ENCODE measurements at places on chromosomes 12 and 14.

- no peak for DNase-seq
These were observed 20.0 kb upstream of the DNAH10 start for GRCh38 chr12:123741937-123742572.

DNA sequence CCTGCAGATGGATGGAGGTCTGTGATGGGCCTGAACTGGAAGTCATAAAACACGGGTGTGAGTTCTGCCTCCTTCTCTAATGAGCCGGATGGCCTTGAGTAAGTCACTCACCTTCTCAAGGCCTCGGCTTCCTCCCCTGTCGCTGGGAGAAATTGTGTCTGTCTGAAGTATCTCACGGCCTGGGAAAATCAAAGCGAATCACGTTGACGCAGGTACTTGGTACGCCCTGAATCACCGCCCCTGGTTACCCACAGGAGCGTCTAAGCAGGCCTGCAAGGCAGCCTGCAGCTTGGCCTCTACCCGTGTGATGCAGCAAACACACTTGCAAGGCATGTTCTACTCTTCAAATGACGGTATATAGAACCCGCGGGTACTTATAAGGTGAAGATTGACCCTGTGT lies 28.1 kb upstream of the CD9 start:
- DNase-seq = no peak

DNA sequence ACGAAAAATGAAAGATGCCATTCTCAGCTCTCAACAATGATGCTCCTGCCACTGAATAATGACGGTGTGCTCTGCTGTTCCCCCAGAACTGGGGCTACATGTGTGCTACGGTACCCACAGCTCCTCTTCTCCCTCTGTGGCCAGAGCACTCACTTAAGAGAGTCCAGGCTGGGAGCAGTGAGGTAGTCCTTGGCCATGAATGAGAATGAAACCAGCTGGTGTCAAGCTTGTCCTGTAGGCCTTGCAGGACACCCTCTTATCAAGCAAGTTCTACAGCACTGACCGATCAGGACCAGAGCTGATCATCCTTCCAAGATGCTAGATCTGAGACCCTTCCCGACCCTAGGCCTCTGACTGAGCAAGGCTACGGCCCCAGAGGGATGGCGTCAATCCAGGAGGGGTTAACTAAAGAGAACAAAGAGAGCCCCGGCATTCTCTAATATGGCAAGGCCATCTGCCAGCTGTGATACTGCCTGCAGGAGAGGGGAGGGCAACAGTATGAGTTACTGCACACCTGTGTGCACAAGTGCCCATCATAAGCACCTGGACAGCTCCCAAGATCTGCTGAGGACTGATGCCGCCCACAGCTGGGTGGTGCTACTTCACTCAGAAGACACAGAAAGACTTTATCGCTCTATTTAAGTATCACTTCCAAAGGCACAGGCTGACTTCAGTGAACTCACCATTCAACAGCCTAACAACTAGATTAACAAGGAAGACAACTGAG lies 30.5 kb downstream of the APPL2 start:
- no peak for DNase-seq

- no peak for DNase-seq
These were observed 4.6 kb downstream of the ZC3H10 start for GRCh38 chr12:56122637-56123036.

- no peak for DNase-seq
These were observed 18.4 kb downstream of the CMKLR1 start for GRCh38 chr12:108320507-108321293.

- DNase-seq = no peak
These were observed 15.9 kb downstream of the ZFYVE21 start for GRCh38 chr14:103731481-103731880.

- no peak for DNase-seq
These were observed 56.0 kb downstream of the MDGA2 start for GRCh38 chr14:47619392-47619791.

- DNase-seq = no peak
These were observed 924.3 kb downstream of the BCL11B start for GRCh38 chr14:98347686-98348085.

- DNase-seq = no peak
These were observed 39.9 kb upstream of the PTHLH start for GRCh38 chr12:28012333-28012918.

- DNase-seq = no peak
These were observed 35.3 kb upstream of the RTRAF start for GRCh38 chr14:51954031-51954430.
